Right renal pelvis (tissue), 4 donors: ENCODE measurements at places on chromosomes 2 and 18. TPM values are rescaled to one million over a fixed set of nuclear protein-coding genes. Genes with fewer than 3 reads are reported as not detected.

- DNase-seq, result no peak
These were observed 156.8 kb downstream of the CYP26B1 start for GRCh38 chr2:71990826-71991225.

GRCh38 chr2:196594158-196594557 is 45.4 kb upstream of the CCDC150 start:
- no peak for DNase-seq

DNA sequence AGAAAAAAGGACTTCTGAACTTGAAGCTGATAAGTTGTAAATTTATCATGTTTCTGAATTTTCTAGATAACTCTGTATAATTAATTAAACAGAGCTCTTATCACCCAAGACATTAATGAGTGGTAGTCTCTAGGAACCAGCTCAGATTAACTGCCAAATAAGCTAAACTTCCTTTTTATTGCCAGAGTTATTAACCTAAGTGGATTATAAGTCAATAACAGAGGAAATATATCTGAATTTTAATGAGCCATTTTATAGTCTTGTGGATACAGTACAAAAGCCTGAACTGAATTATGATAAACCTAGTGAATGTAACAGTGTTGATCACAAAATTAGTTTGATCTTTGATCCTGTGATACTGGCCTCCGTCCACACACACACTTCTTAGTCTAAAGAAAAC is 111.5 kb downstream of the COMMD1 start:
- DNase-seq, result no peak

GRCh38 chr2:11514904-11515303 is 18.9 kb upstream of the GREB1 start:
- no peak for DNase-seq

DNA sequence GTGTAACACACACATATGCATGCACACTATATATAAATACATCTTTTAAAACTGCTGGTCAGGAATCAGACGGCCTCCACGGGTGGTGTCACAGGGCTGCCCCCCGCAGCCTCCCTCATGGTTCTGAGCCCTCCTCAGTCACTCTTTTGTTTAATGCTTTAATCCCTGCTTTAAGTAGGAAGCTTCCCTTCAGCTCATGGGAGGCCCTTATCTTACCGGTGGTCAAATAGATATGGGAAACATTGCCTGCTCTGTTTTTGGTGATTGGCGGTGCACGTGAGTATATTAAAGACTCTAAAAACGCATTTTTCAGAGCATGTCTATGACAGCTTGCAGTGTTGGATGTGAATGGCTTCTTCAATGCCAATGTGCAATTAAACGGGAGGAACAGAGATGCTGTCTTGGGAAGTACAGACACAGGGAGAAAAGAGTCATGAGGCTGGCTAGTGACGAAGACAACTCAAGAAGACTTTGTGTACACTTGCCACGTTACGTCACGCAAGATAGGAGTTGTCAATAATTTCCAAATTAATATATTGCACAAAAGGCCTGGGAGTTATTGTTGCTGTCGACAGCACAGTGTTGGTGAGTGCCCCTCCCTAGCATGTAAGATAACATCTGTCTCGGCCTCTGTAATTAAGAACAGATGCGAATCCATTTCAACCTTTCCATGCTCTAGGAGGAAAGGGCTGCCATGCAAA is 23.3 kb downstream of the GNLY start:
- no peak for DNase-seq

DNA sequence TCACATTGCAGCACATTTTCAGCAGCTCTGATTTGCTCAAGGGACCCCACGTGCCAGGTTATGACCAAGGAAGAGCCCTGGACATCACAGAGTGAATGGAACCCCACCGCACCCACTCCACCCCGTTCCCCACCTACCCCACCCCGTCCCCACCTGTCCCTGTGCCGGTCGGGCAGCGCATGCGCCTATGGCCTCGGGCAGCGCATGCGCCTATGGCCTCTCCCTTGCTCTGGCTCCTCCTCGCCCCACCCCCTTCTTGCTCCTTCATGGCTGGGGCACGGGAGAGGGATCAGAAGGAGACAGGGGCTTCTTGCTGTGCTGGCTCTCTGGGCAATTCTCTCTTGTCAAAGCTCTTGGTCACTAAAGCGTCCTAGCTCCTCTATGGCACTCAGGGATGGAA is 371.8 kb upstream of the HS6ST1 start:
- no peak for DNase-seq

DNA sequence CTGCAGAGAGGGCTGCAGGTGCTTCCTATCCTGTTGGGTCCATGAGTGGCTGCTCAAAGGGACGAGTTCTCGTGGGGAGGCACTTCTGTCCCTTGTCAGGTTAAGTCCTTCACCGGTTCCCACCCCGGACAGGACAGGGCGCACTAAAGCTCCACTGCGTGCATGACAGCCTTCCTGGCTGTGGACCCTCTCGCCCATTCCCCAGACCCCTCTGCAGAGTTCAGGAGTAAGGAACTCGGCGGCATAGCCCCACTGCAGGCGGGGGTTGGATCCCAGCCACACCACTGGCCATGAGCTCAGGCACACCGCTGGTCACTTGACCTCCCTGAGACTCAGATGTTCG is 147.5 kb upstream of the ID2 start:
- no peak for DNase-seq

DNA sequence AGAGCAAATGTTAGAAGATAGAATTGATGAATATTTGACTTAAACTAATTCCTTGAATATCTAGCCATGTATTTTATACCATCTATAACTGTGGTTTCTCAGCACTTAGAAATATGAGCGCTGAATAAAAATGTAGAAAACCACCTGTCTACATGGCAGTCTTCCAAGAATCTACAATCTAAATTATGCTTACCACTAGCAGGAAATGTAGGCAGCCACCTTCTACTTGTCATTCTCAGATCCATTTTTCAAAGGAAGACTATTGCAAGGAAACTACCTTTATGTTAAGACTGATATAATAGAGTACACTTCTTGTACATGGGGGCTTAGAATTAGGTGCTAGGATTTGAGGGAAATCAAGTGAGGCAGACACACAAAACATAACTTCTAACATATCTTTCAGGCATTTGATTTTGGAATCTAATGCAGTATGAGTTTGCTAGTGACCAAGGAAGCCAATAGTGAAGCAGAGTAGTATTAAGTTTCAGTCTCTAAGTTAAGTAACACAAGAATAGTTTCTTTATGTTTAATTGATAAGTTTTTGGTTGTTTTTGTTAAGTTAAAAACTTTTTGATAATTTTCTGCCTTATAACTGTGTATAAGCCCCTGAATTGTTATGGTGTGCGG is 175.9 kb upstream of the ITGA4 start:
- DNase-seq, result no peak

DNA sequence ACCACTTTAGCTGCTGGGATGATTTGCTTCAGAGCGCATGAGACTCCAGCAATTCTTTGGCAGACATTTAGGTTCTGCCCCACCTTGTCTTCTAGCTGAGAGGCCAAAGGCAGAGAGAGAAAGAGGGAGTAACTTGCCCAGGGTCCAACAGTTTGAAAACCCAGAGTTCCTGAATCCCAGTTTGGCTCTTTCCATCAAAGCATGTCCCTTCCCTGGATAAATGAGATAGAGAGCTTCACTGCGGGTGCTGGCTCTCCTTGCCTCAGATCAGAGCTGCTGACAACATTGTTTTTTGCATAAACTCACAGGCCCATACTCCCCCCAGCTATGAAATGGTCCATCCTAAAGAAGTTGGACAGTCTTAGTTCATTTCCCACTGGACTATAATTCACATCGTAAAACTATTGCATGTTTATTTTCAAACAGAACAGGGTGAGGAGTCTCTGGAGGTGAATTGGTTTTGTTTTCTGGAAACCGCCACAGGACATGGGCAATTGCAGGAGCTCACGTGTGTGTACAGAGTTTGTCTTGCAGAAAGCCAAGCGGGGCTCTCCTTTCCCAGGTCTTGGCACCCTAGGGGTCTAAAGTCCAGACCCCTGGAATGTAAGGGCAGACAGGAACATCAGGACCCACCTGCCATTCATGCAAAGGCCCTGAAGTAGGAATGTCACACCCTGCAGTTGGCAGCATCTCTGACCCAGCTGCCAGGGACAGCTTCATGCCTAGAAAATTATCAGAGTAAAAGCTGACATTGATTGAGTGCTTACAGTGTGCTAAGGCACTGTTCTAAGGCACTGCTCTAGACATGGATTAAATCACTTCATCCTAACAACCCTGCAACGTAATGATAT is 25.0 kb upstream of the SLC14A2 start:
- DNase-seq, result no peak

DNA sequence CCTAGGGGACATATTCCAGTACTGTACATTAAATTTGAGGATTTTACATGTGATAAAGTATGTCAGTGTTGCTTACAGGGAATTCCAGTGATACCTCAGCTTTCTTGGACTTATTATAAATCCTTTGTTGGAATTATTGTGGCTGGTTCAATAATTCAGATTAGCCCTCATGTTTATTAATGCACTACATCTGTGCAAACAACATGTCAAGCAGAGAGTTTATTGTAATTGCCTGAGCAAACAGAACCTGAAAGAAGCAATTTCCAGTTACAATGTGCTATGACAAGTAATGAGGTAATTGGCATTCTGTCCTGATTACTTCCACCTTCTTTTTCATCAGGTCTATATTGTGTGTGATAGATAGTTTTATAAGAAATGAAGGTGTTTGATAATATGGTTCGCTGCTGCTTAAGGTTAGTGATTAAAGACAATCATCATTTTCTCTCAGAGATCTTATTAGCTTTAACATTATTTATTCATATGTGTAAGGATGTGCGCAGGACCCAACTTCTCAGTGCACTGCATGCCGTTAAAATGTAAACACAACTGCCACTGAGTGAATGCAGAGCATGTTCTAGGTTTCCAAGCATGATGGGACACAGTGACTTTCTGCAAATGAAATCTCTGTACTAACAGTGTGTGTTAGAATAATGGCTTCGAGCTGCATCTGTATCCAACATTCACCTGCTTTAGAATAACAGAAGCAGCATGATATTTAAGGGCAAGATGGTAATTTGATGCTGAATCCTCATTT is 973.7 kb upstream of the POU3F3 start:
- DNase-seq, result no peak

DNA sequence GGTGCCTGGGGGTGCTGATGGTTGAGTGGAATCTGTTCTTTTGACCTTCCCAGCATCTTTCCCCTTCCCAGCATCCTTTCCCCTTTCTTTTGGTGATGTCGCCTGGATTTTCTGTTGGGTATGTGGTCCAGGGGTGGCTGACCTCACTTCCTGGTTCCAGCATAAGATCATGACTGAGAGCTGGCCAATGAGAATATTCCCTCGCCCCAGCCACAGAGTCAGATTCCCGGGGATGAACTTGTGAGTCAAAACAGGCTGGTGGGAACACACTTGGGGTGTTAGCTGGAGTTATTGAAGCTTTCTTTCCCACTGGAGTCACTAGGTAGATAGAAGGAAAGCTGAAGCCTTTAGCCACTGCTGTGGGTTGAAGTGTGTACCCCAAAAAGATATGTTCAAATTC is 28.0 kb upstream of the FOSL2 start:
- no peak for DNase-seq

- DNase-seq, result no peak
These were observed 352.0 kb downstream of the IRS1 start for GRCh38 chr2:226447338-226448300.

- no peak for DNase-seq
These were observed 352.5 kb upstream of the EPHA4 start for GRCh38 chr2:221924576-221924975.

GRCh38 chr18:62324917-62325805 is at the start of gene TNFRSF11A:
Gene TNFRSF11A, plus strand, starts transcription at chr18:62325310. Its CDS starts 43 bp downstream, at chr18:62325353.
- no peak for DNase-seq

GRCh38 chr2:30149513-30149912 is 2.7 kb downstream of the YPEL5 start:
- no peak for DNase-seq

GRCh38 chr2:56191617-56192016 is 7.8 kb downstream of the CCDC85A start:
- no peak for DNase-seq

- DNase-seq, result peak; percentile 36
These were observed at the start of gene SLC1A4 for GRCh38 chr2:64989126-64989981. Gene SLC1A4, plus strand, starts transcription at chr2:64989399. Its CDS starts 245 bp downstream, at chr2:64989644.

The RUFY4 gene
- not detected for polyA plus RNA-seq

The KCNJ13 gene
- polyA plus RNA-seq, result 4.7 TPM

The MRPS5 gene
- 63.0 TPM for polyA plus RNA-seq

The DNAJC5G gene
- 0.75 TPM for polyA plus RNA-seq
